H9 (cell line): ENCODE measurements at places on chromosomes 1 and 21. TPM values are rescaled to one million over a fixed set of nuclear protein-coding genes. Genes with fewer than 3 reads are reported as not detected.

- no peaks in the 10 kb centered on the region for H3K4me1 ChIP-seq
- H3K36me3 ChIP-seq, result peaks cover 2% of the 10 kb centered on the region; the same call in 1 of the 3 replicates
- 0 out of 3 replicates have a peak overlapping the region, but pooled peaks have one; percentile 10 for H3K4me3 ChIP-seq
- H3K27ac ChIP-seq, result no peak overlapping the region
Observed at GRCh38 chr1:207073906-207074820, 14.5 kb upstream of the C4BPB start.

Gene CTSE
- total RNA-seq, result not detected in 2 replicates

Gene SPATA6
- 8.0 and 9.9 TPM in 2 replicates for total RNA-seq

Gene KCTD3
- 37.8 and 39.3 TPM in 2 replicates for total RNA-seq

Gene CACHD1
- total RNA-seq, result 89.5 and 94.2 TPM in 2 replicates

DNA sequence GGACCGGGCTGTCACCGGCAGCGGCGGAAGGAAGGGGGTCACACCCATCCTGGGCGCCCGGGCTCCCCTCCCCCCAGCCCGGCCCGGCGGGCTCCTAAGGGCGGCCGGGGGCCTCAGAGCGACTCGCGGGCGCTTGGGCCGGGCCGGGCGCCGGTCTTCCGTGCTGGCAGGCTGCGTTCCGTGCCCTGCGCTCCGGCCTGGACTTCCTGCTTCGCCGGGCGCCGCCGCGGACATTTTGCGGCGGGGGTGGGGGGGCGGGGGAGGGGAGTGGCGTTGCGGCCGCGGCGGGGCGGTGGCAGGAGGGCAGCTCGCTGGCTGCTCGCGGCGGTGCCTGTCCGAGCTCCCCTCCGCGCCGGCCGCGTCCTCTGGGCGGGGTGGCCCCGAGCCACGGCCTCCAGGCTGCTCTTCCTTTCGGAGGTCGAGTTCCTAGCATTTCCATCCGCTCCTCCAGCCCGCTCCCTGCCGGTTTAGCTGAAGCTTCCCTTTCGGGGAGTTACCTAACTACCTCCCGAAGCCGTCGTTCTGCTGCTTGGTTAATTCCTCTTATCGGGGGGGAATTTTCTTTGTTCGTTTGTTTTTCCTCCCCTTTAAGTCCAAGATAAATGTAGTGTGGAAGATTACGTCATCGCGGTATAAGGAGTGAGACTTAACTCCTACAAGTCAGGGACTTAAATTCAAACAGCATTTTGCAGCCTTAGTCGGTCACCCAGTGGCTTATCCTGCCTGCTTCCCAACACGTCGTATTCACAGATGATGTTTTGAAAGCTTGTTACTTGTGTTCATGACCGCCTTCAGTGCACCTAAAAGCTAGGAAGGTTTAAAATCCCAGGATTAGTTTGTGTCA, 730 bp downstream of the CDC42 start:
- H3K36me3 ChIP-seq, result peaks cover 18% of the 10 kb centered on the region
- peak overlapping the region; percentile 67 for H3K27ac ChIP-seq
- no peaks in the 10 kb centered on the region for H3K27me3 ChIP-seq
- H3K4me1 ChIP-seq, result no peaks in the 10 kb centered on the region; the same call in 1 of the 2 replicates
- peak overlapping the region; percentile 94 for H3K4me3 ChIP-seq

Gene SPATA1
- 0.61 TPM in 1 of 2 replicates, not detected in the other for total RNA-seq

DNA sequence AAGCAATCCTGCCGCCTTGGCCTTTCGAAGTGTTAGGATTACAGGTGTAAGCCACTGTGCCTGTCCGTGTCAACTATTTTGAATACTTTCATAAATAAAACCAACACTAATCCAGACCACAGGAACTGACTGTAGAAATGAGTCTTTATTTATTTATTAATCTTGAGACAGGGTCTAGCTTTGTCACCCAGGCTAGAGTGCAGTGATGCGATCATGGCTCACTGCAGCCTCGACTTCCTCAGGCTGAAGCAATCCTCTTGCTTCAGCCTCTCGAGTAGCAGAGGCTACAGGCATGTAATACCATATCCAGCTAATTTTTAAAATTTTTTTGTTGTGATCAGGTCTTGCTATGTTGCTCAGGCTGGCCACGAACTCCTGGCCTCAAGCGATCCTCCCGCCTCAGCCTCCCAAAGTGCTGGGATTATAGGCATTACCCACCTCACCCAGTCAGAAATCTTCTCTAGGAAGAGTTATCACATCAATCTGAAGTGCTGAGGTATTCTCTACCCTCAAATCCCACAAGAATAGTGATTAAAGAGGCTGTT, 21.7 kb upstream of the CPLANE2 start:
- H3K4me1 ChIP-seq, result no peaks in the 10 kb centered on the region
- no peak overlapping the region; the same call in 2 of the 3 replicates for H3K4me3 ChIP-seq
- H3K27me3 ChIP-seq, result no peaks in the 10 kb centered on the region
- H3K27ac ChIP-seq, result no peak overlapping the region
- H3K36me3 ChIP-seq, result peaks cover 14% of the 10 kb centered on the region
- no peak for DNase-seq

- peak; percentile 69 for DNase-seq
- H3K36me3 ChIP-seq, result no peaks in the 10 kb centered on the region; the same call in 2 of the 3 replicates
- H3K27ac ChIP-seq, result no peak overlapping the region
- H3K27me3 ChIP-seq, result no peaks in the 10 kb centered on the region
- H3K4me3 ChIP-seq, result no peak overlapping the region
Observed at GRCh38 chr21:16563795-16564194, 834.0 kb downstream of the USP25 start.

DNA sequence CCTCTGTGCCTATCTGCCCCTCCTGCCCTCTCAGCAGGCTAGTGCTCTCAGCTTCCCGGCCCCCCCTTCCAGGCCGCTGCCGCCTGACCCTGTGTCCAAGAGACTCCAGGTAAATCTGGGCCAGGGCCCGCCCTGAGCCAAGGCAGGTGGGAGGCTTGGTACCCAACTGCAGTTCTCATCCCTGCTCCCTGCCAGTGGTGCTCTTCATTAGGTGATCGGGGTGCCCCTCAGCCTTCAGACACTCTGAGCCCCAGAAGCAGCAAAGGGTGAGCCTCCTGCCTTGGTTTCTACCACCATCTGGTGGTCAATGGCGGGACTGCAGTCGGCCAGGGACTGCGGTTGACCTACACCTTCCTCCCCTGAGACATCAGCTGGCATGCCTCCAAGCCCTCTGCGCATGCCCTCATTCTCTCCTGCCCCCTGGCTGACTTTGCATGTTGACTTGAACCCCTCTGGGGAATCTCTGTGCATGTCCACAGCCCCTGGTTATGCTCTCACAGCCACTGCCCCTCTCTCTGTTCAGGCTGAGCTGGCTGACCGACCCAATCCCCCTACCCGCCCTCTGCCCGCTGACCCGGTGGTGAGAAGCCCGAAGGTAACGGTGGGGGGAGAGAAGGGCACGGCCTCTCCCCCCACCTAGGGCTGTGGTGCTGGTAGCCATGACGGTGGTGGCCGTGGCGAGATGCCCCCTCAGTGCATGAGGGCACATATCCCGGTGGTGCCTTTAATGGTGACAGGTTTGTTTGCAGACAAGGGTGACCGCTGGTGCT, 2.0 kb upstream of the EFNA4 start:
- peaks cover 3% of the 10 kb centered on the region; the same call in 1 of the 2 replicates for H3K4me1 ChIP-seq
- peak; percentile 94 for DNase-seq
- peaks cover 4% of the 10 kb centered on the region; the same call in 1 of the 3 replicates for H3K36me3 ChIP-seq
- H3K4me3 ChIP-seq, result peak overlapping the region; percentile 34
- H3K27ac ChIP-seq, result no peak overlapping the region

- no peaks in the 10 kb centered on the region for H3K36me3 ChIP-seq
- H3K4me3 ChIP-seq, result peak overlapping the region; percentile 49; the same call in 2 of the 3 replicates
- H3K4me1 ChIP-seq, result peaks cover 39% of the 10 kb centered on the region
- peak; percentile 57 for DNase-seq
- no peaks in the 10 kb centered on the region for H3K27me3 ChIP-seq
Observed at GRCh38 chr1:27569506-27570291, 34.2 kb downstream of the AHDC1 start.

- no peaks in the 10 kb centered on the region for H3K36me3 ChIP-seq
- no peak overlapping the region for H3K4me3 ChIP-seq
Observed at GRCh38 chr1:79638382-79638781, 631.9 kb upstream of the ADGRL4 start.

DNA sequence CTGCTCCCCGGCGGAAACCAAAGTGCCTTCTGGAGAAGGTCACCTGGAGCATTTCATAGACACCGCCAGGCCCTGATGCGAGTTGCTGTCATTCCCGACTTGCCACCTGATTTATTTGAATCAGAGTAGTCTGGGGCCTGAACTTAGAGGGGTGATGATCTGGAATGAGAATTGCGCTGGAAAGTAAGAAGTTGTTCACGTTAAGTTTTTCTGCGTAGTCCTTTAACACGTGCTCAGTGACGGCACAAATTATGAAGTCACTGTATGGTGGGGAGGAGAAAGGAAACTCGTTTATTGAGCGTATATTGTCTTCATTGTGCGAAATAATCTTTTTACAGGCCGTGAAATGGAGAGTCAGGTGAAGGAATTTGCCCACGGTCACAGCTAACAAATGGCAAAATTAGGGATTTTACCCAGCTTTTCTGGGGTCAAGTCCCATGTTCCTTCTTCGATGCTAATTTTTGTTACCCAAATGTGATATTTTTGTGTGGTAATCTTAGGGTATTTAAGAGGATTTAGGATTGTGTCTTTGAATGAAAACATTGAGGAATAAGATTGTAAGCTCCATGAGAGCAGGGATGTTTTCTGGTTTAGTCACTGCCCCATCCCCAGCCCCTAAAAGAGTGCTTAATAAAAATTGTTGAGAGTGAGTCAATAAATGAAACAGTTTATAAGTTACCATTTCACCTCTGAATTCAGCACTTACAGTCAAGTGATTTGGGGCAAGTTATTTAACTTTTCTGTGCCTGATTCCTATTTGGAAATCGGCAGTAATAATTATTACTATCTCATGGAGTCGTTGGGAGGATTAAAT, 46.4 kb upstream of the NBL1 start:
- H3K4me3 ChIP-seq, result peak overlapping the region; percentile 99
- peaks cover 2% of the 10 kb centered on the region; the same call in 2 of the 3 replicates for H3K36me3 ChIP-seq
- no peaks in the 10 kb centered on the region for H3K27me3 ChIP-seq
- no peak overlapping the region for H3K27ac ChIP-seq

- no peak for DNase-seq
- H3K27ac ChIP-seq, result no peak overlapping the region
- H3K4me3 ChIP-seq, result no peak overlapping the region
- no peaks in the 10 kb centered on the region for H3K27me3 ChIP-seq
Observed at GRCh38 chr1:197462539-197462938, 194.5 kb downstream of the CRB1 start.

DNA sequence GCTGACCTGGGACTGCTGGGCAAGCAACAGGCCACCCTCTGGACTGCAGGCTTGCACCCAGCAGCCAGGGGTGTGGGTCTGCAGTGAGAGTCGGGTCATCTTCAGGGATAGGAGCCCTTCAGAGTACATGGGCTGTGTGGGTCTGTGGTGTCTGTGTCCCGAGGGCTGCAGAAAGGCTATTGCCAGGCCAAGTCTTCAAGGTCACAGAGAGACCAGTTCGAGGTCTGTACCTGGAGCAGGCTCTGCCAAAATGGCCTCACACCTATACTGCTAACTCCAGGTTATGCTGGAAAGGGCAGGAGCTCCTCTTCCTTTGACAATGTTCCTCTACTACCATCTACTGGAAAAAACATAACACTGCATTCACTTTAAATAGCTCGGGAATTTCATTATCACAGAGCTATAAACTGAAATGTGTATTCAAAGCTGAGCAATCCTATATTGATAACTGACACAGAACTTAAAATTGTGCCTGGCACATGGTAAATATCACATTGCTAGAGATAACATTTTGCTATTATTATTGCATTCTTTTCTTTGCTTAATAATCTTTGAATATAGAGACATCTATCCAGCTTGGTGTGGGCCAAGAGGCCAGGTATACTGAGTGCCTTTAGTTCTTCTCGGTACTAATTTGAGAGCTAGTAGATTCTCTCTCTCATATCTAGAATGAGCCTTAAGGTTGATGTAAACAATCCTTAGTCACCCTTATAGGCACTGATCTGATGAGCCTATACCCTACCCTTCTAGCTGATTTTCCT, 6.9 kb upstream of the DNAH14 start:
- 0 out of 2 replicates have a peak, but pooled peaks cover under 1% of the 10 kb centered on the region for H3K36me3 ChIP-seq
- peak; percentile 61 for DNase-seq
- H3K27ac ChIP-seq, result no peak overlapping the region
- H3K4me1 ChIP-seq, result no peaks in the 10 kb centered on the region
- H3K4me3 ChIP-seq, result no peak overlapping the region

- peaks cover 34% of the 10 kb centered on the region for H3K36me3 ChIP-seq
- no peak overlapping the region for H3K27ac ChIP-seq
- H3K27me3 ChIP-seq, result no peaks in the 10 kb centered on the region
- peak; percentile 62 for DNase-seq
Observed at GRCh38 chr1:43708002-43708410, 670 bp downstream of the ST3GAL3 start.

Gene CFHR2
- not detected in 2 replicates for total RNA-seq

DNA sequence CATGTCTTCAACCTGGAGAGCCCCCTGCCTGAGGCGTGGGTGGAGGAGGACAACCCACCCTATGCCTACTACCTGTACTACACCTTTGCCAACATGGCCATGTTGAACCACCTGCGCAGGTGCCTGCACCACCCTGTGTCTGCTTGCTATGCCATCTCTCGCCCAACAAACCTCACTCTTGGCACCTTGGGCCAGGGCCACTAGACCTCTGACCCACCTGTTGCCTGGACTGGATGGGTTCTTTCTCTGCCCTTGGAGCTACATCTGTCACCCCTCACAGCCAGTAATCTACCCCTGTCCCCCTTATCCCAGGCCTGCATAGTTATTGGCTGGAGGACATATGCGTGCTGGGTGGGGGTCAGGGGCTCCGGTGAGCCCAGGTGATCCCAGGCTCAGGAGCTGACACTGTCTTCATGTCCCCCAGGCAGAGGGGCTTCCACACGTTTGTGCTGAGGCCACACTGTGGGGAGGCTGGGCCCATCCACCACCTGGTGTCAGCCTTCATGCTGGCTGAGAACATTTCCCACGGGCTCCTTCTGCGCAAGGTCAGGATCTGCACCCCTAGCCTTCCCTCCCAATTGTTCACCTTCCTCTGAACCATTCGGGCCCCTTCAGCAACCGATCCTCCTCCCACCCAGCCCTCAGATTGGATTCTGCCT, 9.9 kb downstream of the AMPD2 start:
- no peak overlapping the region for H3K4me3 ChIP-seq
- no peaks in the 10 kb centered on the region for H3K27me3 ChIP-seq
- peaks cover 27% of the 10 kb centered on the region; the same call in 2 of the 3 replicates for H3K36me3 ChIP-seq
- no peak overlapping the region for H3K27ac ChIP-seq

GRCh38 chr1:248853663-248854375, 5.1 kb downstream of the ZNF692 start:
- H3K36me3 ChIP-seq, result peaks cover 4% of the 10 kb centered on the region
- H3K4me1 ChIP-seq, result no peaks in the 10 kb centered on the region
- no peak overlapping the region for H3K27ac ChIP-seq
- no peak for DNase-seq
- no peak overlapping the region for H3K4me3 ChIP-seq

Gene PLA2G2F
- total RNA-seq, result not detected in 2 replicates

Gene MORC3
- total RNA-seq, result 17.8 and 18.7 TPM in 2 replicates

Gene OR2G3
- total RNA-seq, result not detected in 2 replicates
